HCT116 (cell line): ENCODE measurements at places on chromosomes 13 and 19. TPM values are rescaled to one million over a fixed set of nuclear protein-coding genes. Genes with fewer than 3 reads are reported as not detected.

DNA sequence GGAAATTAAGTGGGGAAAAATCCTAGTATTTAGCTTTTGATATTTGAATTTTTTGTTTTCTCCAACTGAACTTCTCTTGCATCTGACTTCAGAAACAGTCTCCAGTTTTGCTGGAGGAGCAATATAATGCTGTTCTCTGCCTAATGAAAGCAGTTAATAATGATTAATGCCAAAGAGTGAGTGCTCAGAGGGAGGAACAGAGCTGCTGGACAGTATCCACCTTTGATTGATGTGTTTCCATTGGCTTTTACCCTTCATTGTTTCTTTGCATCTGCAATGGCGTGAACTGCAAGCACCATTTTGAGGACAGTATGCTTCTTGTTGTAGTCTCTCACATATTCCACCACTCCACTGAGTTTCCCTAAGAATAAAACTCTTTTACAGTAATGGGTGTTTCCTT, 193.4 kb downstream of the ITGBL1 start:
- no peaks in the 10 kb centered on the region for H3K36me3 ChIP-seq
- DNase-seq: no peak
- H3K27ac ChIP-seq: no peak overlapping the region
- no peak overlapping the region for H3K4me3 ChIP-seq

- H3K4me1 ChIP-seq: no peaks in the 10 kb centered on the region
- no peak overlapping the region for H3K4me3 ChIP-seq
- peaks cover 6% of the 10 kb centered on the region; the same call in 1 of the 2 replicates for H3K27me3 ChIP-seq
- no peak overlapping the region for H3K27ac ChIP-seq
- no peaks in the 10 kb centered on the region for H3K36me3 ChIP-seq
- no peak for DNase-seq
Measured at GRCh38 chr13:112066624-112067004, 335 bp upstream of the SOX1 start.

- H3K4me1 ChIP-seq: no peaks in the 10 kb centered on the region
- H3K27ac ChIP-seq: no peak overlapping the region
- DNase-seq: no peak
- no peak overlapping the region for H3K4me3 ChIP-seq
Measured at GRCh38 chr13:25691654-25692053, 319.9 kb downstream of the ATP8A2 start.

- H3K4me1 ChIP-seq: no peaks in the 10 kb centered on the region
- DNase-seq: no peak
- H3K27me3 ChIP-seq: no peaks in the 10 kb centered on the region
- H3K4me3 ChIP-seq: no peak overlapping the region
- H3K27ac ChIP-seq: no peak overlapping the region
Measured at GRCh38 chr13:70666883-70667556, 558.8 kb upstream of the KLHL1 start.

- H3K27me3 ChIP-seq: no peaks in the 10 kb centered on the region
- H3K4me1 ChIP-seq: peaks cover 8% of the 10 kb centered on the region
- no peaks in the 10 kb centered on the region for H3K36me3 ChIP-seq
- H3K27ac ChIP-seq: peak overlapping the region; percentile 8; the same call in 1 of the 2 replicates
- no peak overlapping the region for H3K4me3 ChIP-seq
Measured at GRCh38 chr19:6472713-6473112, 8.6 kb downstream of the CRB3 start.

DNA sequence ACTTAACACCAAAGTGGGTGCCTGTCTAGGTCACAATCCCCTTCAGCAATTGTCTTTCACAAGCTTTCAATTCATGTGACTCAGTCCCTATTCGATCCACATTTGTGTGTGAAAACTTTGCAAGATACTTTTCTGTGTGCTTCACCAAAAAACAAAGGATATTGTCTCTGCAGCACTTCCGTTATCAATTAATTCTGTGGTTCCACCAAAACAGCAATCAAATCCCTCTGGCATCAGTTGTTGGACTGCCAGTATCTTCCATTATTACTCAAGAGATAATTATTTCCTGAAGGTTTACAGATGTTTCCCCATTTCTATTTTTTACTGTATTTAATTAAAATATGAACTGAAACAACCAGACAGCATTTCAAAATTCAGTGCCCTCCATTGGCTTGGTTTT, 481.4 kb downstream of the SUCLA2 start:
- no peaks in the 10 kb centered on the region for H3K4me1 ChIP-seq
- no peak for DNase-seq
- no peak overlapping the region for H3K4me3 ChIP-seq
- H3K27me3 ChIP-seq: no peaks in the 10 kb centered on the region

GRCh38 chr13:22336460-22336859, 665.6 kb downstream of the FGF9 start:
- no peaks in the 10 kb centered on the region for H3K4me1 ChIP-seq
- H3K36me3 ChIP-seq: no peaks in the 10 kb centered on the region
- no peaks in the 10 kb centered on the region for H3K27me3 ChIP-seq
- no peak for DNase-seq
- no peak overlapping the region for H3K27ac ChIP-seq

GRCh38 chr19:33187183-33187540, 7.0 kb upstream of the LRP3 start:
- H3K27me3 ChIP-seq: no peaks in the 10 kb centered on the region
- no peak for DNase-seq
- no peaks in the 10 kb centered on the region for H3K36me3 ChIP-seq

DNA sequence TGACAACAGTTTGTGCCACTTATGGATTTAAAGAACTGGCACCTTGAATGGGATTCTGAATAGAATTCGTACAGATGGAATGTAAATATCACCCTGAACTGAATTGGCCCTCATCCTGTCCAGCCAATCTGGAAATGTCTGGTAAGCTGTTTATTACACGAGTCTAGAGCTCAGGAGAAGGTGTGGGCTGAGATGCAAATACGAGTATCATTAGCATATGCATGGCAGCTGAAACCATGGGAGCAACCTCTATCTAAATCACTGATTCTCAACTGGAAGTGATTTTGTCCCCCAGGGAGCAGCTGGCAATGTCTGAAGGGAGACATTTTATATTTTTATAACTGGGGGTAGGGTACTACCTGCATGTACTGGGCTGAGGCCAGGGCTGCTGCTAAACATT, 15.6 kb upstream of the VWA8 start:
- H3K27me3 ChIP-seq: no peaks in the 10 kb centered on the region
- peaks cover 9% of the 10 kb centered on the region; the same call in 1 of the 2 replicates for H3K4me1 ChIP-seq
- H3K4me3 ChIP-seq: no peak overlapping the region
- H3K36me3 ChIP-seq: no peaks in the 10 kb centered on the region
- DNase-seq: no peak
- H3K27ac ChIP-seq: no peak overlapping the region

DNA sequence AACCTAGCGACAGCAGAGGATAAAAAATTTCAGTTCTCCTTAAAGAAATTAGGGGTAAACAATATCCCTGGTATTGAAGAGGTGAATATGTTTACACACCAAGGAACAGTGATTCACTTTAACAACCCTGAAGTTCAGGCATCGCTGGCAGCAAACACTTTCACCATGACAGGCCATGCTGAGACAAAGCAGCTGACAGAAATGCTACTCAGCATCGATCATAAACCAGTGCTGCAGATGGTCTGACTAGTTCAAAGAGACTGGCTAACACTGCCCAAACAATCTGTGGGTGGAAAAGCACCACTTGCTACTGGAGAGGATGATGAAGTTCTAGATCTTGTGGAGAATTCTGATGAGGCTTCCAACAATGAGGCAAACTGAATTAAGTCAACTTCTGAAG, 19.9 kb upstream of the ACOD1 start:
- DNase-seq: no peak
- no peak overlapping the region for H3K4me3 ChIP-seq
- no peak overlapping the region for H3K27ac ChIP-seq
- no peaks in the 10 kb centered on the region for H3K4me1 ChIP-seq
- no peaks in the 10 kb centered on the region for H3K36me3 ChIP-seq

GRCh38 chr13:51717786-51718398, 86.1 kb downstream of the DHRS12 start:
- no peaks in the 10 kb centered on the region for H3K27me3 ChIP-seq
- no peak overlapping the region for H3K4me3 ChIP-seq
- no peaks in the 10 kb centered on the region for H3K36me3 ChIP-seq

DNA sequence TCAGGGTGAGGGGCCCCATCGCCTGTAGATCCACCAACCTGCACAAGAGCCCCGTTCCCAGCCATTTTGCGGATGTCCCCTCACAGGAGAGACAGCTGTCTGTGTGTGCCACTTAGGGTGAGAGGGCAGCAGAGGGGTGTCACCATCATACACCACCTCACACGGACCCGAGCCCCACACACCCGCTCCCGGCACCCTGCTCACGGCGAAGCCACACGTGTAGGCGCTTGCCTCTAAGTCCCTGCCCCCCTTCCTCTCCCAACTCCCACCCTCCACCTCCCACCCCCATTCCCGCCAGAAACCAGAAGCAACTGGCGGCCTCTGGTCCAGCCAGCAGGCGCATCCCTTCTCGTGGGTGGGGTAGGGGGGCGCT, 4.0 kb upstream of the DPF1 start:
- no peak overlapping the region for H3K4me3 ChIP-seq
- peaks cover 45% of the 10 kb centered on the region for H3K4me1 ChIP-seq
- DNase-seq: no peak
- H3K36me3 ChIP-seq: no peaks in the 10 kb centered on the region
- no peaks in the 10 kb centered on the region for H3K27me3 ChIP-seq

DNA sequence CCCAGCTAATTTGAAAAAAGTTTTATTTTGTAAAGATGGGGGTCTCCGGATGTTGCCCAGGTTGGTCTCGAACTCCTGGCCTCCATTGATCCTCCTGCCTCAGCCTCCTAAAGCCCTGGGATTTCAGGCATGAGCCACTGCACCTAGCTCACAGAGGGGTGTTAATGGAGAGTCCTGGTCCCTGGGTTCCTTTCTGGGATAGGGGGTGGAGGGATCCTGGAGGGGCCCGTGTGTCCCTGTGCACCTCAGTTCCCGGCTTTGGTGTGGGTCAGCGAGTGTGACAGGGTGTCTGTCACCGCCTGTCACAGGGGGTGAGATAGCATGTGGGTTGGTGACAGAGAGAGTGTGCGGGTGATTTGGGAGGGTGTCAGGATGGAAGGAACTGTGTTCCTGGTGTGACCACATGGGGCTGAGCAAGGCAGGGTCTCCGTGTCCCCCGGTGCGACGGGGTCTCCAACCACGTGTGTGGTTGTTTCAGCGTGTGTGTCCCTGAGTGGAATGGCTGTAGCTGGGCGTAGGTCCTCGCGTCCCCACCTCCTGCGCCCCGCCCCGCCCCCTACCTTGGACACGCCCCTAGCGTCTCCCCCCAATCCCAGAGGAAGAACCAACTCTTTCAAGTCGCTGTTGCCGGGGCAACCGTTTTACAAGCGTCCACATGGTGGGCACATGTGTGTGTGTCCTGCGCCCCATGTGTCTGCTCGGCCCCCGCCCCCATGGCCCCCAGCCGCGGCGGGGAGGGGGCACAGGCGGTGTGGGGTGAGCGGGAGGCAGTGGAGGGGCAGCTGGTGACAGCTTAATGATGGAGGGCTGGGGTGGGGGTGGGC, 2.9 kb upstream of the NRTN start:
- H3K36me3 ChIP-seq: no peaks in the 10 kb centered on the region
- no peak overlapping the region for H3K4me3 ChIP-seq
- H3K27me3 ChIP-seq: no peaks in the 10 kb centered on the region
- no peak overlapping the region for H3K27ac ChIP-seq

GRCh38 chr19:5017235-5017634, 48.3 kb downstream of the KDM4B start:
- peaks cover 12% of the 10 kb centered on the region for H3K4me1 ChIP-seq
- no peak for DNase-seq
- no peak overlapping the region for H3K4me3 ChIP-seq
- no peak overlapping the region for H3K27ac ChIP-seq
- 0 out of 2 replicates have a peak, but pooled peaks cover 5% of the 10 kb centered on the region for H3K36me3 ChIP-seq

The ADAMTSL5 gene
- total RNA-seq: 24.0 TPM

DNA sequence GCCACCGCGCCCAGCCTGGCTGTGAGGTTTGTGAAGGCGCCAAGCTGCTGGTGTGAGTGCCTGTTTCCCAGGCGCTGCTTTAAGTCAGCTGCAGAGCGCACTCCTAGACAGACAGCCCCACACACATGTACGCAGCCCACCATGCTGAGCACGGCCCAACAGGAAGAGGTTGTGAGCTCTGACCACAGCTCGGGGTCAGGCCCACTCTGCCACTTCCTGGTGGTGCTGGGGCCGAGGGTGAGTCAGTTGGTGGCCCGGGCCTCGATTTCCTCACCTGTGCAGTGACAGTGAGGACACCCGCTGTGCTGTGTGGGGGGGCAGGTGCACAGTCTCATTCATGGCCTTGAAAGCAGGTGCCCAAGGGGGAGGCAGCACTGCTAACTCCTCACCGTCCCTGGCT, 106.7 kb downstream of the KDM4B start:
- H3K36me3 ChIP-seq: peaks cover 5% of the 10 kb centered on the region
- no peak for DNase-seq
- no peak overlapping the region for H3K4me3 ChIP-seq
- no peaks in the 10 kb centered on the region for H3K27me3 ChIP-seq
- no peak overlapping the region for H3K27ac ChIP-seq

The LYPD3 gene
- 3.6 TPM for total RNA-seq

GRCh38 chr13:73111331-73111730, 52.5 kb downstream of the KLF5 start:
- H3K4me3 ChIP-seq: no peak overlapping the region
- no peak overlapping the region for H3K27ac ChIP-seq
- H3K27me3 ChIP-seq: no peaks in the 10 kb centered on the region
- no peak for DNase-seq
- peaks cover 6% of the 10 kb centered on the region; the same call in 1 of the 2 replicates for H3K4me1 ChIP-seq

DNA sequence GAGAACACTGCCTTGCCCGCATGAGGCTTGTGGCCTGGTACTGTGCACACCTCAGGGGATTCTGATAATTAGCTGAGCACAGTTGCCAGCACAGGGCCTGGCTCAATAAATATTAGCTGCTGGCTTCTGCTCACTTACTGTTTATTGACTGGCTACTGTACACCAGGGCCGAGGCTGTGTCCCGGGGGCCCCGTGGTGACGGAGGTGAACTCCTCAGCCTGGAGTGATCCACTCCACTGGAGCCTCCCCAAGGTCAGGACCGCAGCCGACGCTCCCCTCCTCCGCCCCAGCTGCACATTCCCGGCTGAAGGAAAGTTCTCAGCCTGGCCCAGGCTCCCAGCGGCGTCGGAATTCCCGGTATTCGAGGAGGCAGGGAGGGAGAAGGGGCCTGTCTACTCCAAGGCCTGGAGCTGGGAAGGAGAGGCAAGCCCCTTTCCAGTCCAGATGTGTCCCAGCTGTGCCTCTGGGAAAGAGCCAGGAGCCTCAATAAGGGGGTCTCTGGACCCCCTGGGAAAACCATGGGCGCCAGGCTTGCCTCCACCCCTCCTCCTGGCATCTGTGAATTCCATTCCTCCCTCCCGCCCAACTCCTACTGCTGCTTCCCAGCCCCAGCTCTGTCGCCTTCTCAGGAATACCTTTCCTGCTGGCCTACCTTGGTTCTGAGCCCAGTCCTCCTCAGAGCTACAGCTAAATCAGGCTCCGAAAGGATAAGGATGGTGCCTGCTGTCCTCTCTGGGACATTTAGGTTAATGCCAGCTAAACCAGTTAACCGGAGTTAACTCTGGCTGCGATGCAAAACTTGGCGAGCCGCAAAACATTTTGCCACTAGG, 7.3 kb downstream of the RPS16 start:
- no peaks in the 10 kb centered on the region for H3K27me3 ChIP-seq
- DNase-seq: no peak
- H3K4me1 ChIP-seq: peaks cover 61% of the 10 kb centered on the region
- no peak overlapping the region; the same call in 1 of the 2 replicates for H3K4me3 ChIP-seq
- H3K27ac ChIP-seq: peak overlapping the region; percentile 77

- no peak for DNase-seq
- H3K27ac ChIP-seq: no peak overlapping the region
- H3K4me1 ChIP-seq: no peaks in the 10 kb centered on the region
- H3K36me3 ChIP-seq: no peaks in the 10 kb centered on the region
- no peak overlapping the region for H3K4me3 ChIP-seq
- no peaks in the 10 kb centered on the region for H3K27me3 ChIP-seq
Measured at GRCh38 chr13:71290963-71291841, 575.8 kb downstream of the DACH1 start.
